ENCODE measurements at places on chromosomes 11 and 22.

DNA sequence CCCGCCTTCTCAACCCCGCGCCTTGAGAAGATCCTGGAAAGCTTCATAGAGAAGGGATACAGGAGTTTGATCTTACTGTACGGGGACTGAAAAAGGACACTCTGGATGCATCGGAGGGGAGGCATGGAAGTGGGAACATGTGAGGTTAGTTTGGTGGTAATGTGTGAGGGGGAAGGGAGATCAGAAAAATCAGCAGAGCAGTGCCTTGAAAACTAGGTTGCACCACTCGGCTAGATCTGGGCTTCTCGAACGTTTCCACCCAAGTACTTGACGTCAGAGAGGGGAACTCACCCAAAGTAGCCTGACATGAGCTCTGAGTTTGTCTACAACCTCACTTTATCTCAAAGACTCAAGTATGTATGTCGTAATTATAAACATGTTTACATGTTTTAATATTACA is 14.5 kb downstream of the USP35 start:
- DNase-seq, result no peak

DNA sequence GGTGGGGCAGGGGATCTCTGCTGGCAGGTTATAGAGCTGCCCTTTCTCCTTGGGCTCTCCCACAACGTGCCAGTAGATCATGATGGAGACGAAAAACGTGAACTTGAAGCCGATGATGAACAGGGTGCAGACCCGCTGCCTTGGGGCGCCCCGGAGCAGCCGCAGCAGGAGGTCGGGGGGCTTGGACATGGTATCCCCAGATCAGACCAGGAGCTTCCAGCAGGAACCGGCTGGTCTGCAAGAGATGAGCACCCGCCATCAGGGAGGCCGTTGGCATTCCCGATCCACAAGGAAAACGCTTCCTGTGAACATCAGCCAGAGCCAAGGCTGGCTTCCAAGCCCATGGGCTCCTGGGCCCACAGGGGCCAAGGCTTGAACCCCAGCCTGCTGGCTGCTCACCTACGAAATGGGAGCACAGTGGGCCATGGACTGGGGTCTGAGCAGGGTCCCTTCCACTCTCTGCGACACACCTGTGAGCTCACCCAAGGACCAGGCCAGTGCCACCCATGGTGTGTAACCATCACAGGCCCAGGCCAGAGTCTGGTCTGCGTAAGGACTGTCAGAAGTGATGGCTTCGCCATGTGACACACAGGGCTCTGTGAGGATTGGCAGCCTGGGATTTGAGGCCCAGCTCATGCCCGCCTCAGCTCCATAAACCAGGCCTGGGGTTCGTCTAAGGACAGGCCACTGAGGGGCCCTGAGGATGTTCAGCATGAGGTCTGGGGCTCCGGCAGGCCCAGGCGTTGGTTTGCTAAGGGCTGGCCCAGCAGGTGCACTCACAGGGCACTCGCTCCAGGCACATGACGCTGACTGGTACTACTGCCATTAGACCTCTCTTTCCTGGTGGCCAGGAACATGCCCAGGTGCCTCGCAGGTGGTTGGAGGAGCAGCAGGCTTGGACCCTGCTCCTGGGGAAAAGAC is 26.6 kb downstream of the A4GALT start:
- DNase-seq, result no peak

- no peak for DNase-seq
These were observed 14.2 kb upstream of the MOB2 start for GRCh38 chr11:1500466-1501420.

- no peak for DNase-seq
These were observed 68.6 kb downstream of the CDKN1C start for GRCh38 chr11:2816941-2817421.

DNA sequence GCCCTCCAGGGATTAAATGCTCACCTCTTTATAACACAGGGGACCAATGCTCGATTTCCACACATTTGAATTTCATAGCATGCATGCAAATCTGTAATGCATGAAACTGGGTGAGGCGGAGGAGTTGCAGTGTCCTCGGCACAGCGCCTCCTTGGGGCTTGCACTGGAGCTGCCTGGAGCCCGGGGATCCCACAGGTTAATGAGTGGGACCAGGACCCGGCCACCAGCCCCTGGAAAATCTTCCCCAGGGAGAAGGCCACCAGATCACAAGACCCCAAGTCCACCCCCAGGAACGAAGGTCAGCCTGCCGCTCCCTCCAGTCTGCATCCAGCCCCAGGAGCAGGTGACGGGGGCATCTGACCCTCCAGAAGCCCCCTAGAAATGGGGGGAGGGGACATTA is 119.1 kb downstream of the MN1 start:
- no peak for DNase-seq

- no peak for DNase-seq
These were observed 454.7 kb downstream of the INSC start for GRCh38 chr11:15569305-15570025.

DNA sequence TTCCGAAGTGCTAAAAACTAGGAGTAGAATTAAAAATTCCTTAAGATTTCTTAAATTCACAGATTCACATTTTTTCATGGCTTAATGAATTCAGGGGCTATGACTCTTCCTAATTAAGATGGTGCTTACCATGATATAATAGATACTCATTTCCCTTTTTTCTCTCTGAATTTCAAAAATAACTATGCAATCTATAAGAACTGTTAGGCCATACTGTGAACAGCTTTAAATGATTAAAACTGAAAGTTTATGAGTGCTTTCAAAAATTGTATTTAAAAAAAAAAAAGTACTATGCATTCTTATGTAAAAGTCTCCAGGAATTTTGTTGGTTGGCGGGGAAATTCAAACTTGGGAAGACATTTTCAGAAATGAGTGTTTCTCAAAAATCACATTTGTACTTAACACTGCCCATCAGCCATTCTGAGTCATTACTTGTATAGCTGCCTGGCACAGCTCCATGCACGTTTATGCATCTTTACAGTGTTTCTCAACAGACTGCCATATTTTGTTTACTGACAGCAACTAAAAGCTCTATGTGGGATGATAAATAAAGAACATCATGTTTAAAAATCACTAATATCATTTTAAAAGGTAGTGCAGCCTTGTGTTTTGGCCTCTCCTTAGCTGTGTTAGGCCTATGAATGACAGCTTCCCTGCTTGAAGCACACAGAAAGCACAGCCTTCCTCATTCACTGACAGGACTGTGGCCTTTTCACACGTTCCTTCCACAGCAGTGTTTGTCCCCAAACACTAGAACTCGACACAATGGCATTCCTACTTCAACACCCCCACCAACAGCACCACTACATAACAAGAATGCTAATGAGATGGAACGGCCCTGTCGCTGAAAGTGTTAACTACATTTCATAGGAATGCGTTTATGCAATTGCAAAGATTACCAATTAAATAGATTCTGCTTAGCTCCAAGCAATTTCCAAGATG is 131.4 kb downstream of the DCDC1 start:
- DNase-seq, result no peak

DNA sequence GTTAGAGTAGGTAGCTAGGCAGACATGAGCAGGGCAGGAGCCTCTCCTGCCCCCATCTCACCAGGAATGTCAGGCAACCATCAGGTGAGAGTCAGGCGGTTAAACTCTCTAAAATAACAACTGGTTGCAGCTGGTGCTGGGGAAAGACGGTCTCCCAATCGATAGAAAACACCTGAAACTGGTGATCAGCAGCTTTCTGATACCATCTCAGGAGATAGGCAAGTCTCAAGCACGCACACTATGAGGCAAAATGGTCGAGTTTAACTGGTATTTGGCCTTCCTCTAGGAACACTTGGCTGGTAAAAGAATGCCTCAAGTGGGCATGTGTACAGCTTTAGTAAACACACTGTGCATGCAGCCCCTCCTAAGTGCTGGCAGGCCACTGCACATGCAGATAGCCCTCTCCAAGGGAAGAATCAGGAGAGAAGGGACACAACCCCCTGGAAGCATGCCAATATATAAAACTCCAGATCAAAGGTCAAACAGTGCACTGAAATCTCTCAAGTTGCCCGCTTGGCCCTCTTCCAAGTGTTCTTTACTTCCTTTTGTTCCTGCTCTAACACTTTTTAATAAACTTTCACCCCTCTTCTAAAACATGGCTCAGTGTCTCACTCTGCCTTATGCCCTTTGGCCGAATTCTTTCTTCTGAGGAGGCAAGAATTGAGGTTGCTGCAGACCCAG is 88.7 kb downstream of the USP35 start:
- DNase-seq, result no peak

- DNase-seq, result no peak
These were observed 20.5 kb upstream of the APOA1 start for GRCh38 chr11:116857936-116858335.

DNA sequence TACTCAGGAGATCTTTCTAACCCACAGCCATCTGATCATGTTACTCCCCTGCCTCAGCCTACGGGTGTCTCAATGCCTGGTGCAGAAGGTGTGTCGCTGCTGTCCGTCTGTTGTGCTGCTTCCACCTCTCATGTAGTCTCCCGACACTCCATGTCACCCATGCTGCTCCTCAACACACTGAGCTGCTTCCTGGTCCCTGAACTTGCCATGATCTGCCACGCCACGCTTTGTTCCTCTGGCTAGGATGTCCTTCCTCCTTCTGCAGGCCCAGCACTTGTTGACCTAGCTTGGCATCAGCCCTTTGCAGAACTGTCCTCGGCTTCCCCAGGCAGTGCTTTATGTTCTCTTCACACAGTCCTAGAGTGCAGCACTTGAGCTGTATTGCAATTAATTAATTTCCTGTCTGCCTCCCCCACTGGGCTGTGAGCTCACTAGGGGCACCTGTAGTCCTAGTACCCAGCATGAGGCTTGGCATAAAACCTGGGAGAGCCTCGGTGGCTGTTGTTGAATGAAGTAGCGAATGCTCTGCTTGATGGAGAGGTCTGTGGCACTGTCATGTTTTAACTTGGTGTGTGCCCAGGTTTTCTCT is 9.5 kb downstream of the GTPBP1 start:
- no peak for DNase-seq

DNA sequence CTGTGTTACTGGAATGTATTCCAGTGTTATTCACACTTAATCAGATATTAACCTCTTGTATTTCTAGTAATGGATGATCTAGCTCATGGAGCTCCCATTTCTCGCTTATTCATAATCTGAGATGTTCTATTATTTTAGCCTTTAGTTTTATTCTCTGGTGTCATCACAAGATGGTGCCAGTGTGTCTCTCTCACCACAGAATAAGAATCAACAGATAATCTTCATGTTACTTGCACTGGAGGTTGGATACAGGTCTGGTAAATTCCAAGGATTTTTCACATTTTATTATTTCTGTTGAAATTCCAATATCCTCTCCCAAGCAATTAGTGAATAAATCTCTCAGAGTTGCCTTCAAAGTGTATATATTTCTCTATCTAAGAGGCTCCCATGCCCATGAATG is 74.6 kb downstream of the CASP12 start:
- no peak for DNase-seq

GRCh38 chr11:48170241-48171233 is 46.1 kb upstream of the OR4B1 start:
- no peak for DNase-seq

DNA sequence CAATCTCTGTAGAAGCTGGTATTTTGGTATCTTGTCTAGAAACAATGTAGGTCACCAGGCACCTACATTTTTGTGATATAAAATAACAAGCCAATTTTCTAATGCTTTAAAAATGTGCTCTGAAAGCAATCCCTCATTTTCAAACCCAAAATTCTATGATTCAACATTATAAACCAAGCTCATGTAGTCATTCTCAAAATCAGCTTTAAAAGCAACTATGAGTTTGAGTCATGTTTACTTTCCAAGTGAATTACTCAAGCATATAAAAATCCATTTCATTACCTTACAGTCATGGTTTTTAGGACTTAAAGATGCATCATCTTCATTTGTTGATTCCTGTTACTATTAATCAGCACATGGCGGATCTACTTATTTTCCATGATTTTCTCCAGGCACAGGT is 216.4 kb downstream of the GRM5 start:
- DNase-seq, result no peak

GRCh38 chr22:46512683-46513082 is 24.7 kb downstream of the CELSR1 start:
- no peak for DNase-seq

- no peak for DNase-seq
These were observed 99.6 kb upstream of the SPON1 start for GRCh38 chr11:13862845-13863392.

DNA sequence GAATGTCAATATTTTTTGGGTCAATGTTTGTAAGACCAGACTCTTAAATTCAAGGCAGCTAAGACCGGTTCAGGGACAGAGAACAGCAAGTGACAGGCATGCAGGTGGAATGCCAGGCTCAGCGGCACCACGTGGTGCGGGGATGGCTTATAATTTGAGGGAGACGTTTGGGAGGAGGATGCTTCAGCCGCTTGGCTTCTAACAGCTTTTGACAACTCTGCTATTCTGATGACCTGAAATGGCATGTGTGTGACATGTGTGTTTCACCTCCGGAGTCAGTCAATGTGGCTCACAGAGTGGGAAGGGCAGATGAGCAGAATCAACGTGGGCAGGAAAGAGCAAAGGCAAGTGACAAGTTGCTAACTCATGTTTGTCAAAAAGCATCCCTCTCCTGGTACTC is 228.3 kb downstream of the KIRREL3 start:
- DNase-seq, result no peak

GRCh38 chr22:41021613-41022454 is 70.6 kb upstream of the EP300 start:
- peak; percentile 26 for DNase-seq

- no peak for DNase-seq
These were observed 31.6 kb downstream of the SBF1 start for GRCh38 chr22:50443197-50443596.

- no peak for DNase-seq
These were observed 12.9 kb downstream of the TCP11L1 start for GRCh38 chr11:33052231-33052630.

DNA sequence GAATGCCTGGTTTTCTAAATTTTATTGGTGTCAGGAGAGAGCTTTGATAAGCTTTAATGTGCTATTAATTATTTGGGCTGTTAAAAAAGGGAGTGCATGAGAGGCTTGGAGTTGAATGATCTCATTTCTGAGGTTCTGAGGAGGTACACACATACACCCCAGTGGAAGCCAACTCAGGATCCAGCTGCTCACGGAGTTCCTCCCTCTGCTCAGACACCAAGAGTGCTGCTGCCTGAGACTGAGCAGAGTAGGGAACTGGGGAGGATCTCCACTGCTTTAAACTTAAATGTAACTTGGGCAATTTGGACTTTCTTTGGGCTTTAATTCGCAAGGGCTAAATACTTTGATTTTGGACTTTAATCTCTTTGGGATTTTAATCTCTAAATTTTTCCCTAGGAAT is 414.4 kb upstream of the CADM1 start:
- DNase-seq, result no peak
